Inflammatory macrophage treated with lipopolysaccharide for 4 hours (primary cell): ENCODE measurements at places on chromosomes 1 and 21.
A peak's percentile ranks its signal among the peaks of the same experiment; 100 is the strongest.

DNA sequence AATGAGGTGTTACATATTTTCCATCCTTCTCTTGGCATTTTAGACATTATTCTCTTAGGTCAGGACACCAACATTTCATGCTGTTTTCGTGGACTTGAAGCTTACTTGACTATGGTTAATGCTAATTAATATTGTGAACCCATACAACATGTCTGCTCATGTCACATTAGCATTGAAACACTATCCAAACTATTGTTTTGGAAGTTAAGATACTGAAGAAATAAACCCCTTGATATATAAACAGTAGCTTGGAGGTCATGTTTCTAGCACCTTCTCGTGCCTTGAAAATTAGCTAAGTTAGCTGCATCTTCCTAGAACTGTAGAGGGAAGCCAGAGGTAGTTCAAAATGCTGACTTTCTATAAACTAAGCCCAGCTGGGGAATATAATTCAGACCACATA, 288.8 kb downstream of the LTN1 start:
- DNase-seq: no peak

- no peak for DNase-seq
Observed at GRCh38 chr1:100875228-100875627, 19.4 kb downstream of the EXTL2 start.

DNA sequence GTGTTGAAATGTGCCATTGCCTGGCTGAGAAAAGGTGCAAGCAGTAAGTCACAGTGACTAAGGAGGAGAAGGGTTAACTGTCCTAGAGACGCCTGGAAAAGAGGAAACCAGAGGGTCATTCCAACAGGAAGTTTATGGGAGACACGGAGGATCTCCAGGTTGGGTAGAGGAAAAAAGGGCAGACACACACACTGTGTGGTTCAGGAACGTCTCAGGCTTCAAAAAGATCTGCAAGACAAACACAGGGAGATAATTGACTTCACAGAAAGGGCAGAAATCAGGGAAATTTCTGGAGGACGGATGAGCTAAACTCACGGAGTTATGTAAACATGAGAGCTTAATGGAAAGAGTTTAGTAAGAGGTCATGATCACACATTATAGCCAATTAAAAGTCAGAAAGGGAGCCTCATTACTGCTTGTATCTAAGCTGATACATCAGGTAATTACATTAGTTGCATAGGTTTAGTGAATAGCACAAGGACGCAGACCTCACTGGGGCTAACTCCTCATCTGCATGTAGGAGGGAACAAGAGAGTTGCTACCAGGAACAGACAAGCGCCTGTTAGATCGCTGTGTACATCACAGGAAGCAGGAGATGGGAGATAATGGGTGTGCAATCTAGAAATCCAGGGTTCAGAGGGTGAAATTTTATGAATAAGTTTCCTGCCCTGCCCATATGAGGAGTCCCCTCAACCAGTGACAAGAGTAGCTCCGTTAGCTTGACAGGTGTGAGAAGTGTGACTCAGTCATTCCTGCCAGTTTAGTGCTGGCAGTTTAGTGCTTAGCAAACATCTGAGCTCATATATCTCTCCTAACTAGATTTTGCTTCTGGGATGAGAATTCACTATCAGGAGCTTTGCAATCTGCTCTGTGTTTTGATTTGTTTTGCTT, 96.6 kb upstream of the TNR start:
- DNase-seq: no peak

DNA sequence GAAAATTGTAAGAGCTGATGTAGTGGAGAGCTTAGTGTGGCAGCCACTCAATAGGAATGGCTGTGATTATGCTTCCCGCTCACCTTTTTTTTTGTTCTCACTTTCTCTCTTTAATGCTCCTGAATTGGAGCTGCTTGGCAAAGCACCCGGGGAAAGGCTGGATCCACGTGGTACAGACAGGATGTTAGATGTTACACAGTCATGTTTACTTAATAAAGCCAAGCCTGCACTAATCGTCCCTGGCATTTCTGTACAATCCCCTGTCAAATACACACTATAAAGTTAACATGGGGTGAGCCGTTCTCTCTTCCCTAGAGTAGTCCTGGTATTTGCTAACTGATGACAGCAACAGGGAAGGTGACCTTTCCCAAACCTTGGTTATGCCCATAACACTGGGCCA, 187.8 kb downstream of the ZSCAN20 start:
- no peak for DNase-seq

DNA sequence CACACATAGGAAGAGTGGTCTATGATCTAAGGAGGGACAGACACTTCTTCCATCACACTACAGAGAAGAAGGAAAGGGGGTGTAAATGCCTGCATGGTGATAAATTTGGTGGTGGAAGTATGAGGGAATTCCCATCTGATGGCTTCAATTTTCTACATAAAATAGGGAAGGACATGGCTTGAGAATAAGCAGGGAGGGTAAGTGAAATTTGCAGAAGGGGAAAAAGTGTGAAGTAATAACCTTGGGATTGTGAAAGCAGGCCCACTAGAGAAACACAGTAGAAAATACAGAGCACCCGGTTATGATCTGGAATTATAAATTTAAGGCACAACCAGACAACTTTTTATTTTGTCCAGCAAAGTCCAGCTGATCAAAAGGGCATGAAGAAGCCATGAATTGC, 22.7 kb upstream of the HIVEP3 start:
- DNase-seq: peak; percentile 63

GRCh38 chr1:66945316-66945715, 20.5 kb downstream of the MIER1 start:
- DNase-seq: no peak

DNA sequence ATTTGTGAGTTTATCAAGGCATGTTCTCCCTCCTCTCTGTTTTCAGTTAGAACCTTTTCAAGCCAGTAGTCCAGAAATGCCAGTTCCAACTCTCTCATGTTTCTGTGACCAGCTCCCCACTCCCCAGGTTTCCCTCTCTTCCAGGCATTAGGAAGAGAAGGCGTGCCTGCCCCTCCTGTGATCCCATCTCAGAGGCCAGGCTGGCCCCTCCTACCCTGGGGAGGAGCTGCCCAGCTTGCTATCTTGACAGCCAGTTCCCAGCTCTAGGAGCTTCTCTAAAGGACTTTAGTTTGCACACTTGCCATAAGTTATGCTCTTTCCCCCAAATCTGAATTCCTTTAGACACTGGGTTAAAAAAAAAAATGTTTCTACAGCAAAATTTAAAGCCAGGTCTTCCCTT, 8.9 kb downstream of the HYI start:
- DNase-seq: no peak

DNA sequence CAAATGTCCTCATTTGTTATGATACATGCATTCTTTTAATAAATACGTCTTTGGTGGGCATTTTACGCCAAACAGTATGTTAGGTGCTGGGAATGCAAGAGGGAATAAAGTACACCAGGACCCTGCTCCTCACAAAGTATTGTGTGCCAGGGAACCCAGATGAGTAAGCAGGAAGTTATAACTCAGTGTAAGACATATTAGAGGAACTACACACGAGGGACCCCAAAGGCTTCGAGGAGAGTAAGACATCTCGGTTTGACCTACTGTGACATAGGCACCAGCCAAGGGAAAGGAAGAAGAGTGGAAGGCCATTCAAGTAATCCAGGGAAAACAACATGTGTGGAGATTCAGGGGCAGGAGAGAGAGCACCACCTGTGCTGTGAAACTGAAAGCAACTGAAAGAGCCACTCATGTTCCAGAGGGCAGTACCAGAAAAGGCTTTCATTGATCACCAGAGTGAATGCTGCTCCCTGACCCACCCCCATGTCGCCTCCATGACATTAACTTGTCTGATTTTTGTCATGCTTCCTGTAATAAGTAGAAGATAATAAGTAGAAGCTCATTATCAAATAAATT, 542.5 kb upstream of the PKN2 start:
- no peak for DNase-seq

GRCh38 chr21:28791595-28792282, 200.9 kb downstream of the LTN1 start:
- DNase-seq: no peak

DNA sequence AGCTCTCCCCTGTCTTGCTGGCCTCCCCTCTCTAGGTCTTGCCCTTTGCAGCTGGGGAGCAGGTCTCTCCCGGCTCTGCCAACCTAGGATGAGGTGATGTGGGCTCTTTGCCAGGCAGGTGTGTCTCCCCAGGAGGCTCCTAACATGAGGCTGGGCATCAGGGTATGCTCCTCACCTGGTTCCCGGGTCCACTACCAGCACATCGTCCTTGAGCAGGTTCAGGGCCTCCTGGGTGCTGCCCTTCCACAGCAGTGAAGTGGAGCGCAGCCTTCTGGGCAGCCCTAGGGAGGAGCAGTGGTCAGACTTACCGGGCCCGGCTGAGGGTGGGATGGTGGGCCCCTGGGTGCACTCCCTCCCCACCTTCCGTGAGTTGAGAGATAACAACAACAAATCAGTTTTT, 17.5 kb downstream of the LACTBL1 start:
- no peak for DNase-seq

GRCh38 chr1:178908358-178908757, 37.5 kb upstream of the ANGPTL1 start:
- DNase-seq: no peak

DNA sequence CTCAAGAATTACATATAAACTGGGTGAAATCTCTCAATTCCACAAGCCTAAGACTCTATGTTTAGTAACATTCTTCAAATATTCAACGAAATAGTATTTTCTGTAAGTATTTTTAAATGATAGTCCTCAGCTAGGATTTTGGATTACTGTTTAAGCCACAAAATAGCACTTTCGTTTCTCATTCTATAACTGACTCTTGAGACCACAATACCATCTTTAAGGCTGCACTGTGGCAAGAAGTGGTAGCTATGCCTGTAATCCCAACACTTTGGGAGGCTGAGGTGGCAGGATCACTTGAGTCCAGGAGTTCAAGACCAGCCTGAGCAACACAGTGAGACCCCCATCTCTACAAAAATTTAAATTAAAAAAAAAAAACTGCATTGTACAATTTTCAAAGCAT, 126.7 kb downstream of the CDC42BPA start:
- no peak for DNase-seq

DNA sequence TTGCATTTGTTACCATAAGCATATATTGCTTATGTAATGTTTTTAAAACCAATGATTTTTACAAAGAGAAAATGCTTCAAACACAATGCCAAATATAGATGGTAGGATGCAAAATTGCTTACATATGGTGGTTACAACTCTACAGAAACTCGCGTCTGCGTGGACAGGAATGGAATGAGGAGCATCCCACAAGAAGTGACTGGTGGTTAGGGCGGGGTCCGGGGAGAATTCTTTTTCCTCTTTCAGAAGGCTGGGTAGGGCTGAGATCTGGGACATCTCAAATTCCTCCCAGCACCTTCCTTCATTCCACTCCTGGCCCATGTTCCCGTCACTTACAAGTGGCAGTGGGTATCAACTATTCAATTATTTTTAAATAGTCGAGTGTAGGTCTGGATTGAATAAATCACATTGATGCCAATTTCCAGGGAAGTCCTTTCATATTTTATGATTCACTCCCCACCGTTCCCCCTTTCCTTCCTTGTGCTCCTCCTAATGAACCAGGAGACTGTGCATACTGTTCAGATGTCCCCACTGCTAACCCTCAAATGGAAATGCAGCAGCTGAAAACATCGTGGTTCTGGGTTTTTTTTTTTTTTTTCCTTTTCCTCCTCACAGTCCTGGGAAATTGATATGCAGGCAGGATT, 174.5 kb upstream of the POU3F1 start:
- no peak for DNase-seq

DNA sequence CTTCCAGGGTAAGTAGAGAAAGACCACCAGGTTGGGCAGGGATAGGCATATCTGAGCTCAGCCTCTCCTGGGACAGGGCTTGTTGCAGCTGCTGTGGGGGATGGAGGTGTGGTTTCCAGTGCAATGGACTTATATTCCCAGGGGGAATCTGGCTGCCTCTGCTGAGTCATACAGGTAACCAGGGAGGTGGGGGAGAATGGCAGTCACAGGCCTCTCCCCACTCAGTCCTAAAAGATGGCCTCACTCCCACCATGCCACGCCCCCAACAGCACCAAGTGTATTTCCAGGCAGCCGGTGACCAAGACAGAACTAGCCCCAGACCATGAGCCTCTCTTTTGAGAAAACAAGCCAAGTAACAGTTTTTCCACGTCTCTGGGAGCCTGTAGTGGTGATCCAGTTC, 1240.7 kb downstream of the BRINP3 start:
- no peak for DNase-seq

- no peak for DNase-seq
Observed at GRCh38 chr1:40884055-40884795, 22.1 kb upstream of the CITED4 start.

GRCh38 chr1:225471453-225472301, 43.8 kb upstream of the LBR start:
- no peak for DNase-seq

- no peak for DNase-seq
Observed at GRCh38 chr1:110364221-110364620, 25.0 kb downstream of the RBM15 start.

DNA sequence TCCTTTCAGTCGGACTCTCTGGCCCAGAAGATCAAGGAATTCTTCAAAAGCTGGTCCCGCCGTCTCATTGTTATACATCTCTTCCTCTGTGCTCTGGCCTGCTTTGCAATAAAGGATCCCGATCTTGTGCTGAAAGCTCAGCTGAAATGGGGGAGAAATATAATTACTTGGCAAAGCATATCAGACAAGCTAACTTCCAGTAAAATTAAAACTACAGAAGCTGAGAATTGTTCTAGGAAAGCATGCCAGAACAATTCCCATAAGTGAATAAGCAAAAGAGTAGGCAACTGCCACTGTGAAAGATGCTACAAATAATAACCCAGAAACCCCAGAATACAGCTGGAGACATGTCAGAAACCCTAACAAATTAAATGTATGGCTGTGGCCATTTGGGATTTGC, 146.1 kb downstream of the SIPA1L2 start:
- no peak for DNase-seq

- no peak for DNase-seq
Observed at GRCh38 chr1:17158961-17159360, 39.7 kb upstream of the PADI2 start.

- no peak for DNase-seq
Observed at GRCh38 chr21:45869121-45870007, 112.2 kb upstream of the COL6A1 start.

DNA sequence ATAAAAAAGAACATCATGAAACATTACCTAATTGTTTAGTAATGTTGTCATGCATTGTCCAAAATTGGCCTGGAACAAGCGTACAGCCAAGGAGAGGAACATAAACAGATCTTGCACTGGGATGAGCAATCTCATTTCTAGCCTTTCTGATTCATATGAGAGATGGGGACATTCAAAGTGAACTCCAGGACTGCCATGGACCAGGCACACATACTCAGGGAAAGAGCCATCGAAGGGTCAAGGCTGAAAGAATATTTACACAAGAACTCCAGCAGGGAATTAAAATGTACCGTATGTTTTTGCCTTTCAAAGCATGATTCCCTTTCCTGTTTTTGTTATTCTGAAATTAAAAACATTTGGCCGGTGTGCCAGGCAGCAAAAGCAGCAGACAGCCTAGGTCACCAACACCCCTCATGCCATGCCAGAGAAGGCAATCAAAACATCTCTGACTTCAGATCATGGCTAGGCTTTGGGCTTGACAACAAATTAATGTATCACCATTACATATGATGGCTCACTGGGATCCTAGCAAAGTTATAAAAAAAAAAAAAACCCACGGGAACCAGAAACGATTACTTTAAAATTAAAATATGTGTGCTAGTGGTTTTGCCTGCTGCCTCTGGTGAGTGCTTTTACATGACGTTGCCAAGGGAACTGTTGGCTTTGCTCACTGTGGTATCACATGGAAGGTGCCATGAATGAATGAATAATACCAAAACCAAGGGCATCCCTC, 159.8 kb downstream of the TGFBR3 start:
- DNase-seq: no peak

- peak; percentile 63 for DNase-seq
Observed at GRCh38 chr21:44892536-44893277, 19.2 kb upstream of the PTTG1IP start.

- no peak for DNase-seq
Observed at GRCh38 chr1:48960320-48960719, 183.6 kb upstream of the BEND5 start.
